ENCODE measurements at places on chromosomes 5 and 9.
A peak's percentile ranks its signal among the peaks of the same experiment; 100 is the strongest.

DNA sequence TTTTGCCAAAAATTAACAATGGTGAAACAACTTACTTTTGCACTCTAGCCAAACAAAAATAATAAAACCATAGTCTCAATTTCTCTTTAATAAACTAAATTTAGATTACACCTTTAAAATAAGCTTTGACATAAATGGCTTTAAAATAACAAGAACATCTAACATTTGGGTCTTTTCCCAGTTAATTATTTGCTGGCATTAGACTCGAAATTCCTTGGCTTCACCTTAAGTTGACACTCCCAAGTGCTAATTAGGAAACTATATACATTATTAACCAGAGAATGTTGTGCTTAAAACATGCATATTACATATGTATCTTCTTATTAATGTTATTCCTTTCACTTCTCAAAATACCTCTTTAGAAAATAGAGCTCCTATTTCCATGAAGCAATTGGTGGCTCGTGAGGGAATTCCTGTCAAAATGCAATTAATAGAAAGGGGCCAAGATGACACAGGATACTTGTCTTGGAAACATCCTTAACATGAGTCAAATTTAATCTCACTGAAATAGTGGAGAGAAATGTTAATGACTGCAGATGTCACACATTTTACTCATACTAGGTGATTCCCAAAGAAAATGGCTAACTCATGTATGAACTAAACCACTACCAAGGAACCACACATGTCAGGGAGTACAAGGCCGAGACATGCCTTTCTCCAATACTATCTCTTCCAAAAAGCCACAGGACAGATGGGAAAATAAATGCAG, 932.9 kb upstream of the DMAC1 start:
- DNase-seq, result no peak

- DNase-seq, result no peak
These were observed 35.7 kb upstream of the PLIN2 start for GRCh38 chr9:19162956-19163355.

DNA sequence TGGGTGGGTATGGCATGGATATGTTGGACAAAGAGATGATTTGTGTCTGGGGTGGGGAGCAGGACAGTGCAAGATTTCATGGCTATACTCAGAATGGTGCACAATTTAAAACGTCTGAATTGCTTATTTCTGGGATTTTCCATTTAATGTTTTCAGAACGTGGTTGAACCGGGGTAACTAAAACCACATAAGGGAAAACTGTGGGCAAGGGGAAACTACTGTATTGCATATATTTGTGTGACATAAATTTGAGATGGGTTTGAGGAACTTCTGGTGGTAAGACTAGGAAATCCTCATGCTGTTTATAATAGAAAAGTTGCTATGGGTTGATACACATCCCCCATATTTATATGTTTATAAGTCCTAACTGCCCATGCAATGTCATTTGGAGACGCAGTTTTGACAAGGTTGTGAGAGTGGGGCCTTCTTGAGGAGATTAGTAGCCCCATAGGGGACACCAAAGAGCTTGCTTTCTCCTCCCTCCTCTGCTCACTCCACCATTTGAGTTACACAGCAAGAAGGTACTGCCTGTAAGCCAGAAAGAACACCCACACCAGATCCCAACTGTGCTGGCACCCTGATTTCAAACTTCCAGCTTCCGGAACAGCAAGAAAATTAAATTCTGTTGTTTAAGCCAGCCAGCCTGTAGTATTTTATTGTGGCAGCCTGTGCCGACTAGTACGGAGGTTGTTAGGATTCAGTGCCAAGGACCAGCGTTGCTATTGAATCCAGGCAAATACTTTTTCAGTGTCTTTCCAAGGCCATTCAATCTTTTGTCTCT, 2118.9 kb downstream of the MAT2B start:
- DNase-seq, result no peak

GRCh38 chr5:124744170-124744971, 2.1 kb downstream of the ZNF608 start:
- DNase-seq, result peak; percentile 74

- no peak for DNase-seq
These were observed 27.3 kb downstream of the SCGB3A1 start for GRCh38 chr5:180563994-180564393.

DNA sequence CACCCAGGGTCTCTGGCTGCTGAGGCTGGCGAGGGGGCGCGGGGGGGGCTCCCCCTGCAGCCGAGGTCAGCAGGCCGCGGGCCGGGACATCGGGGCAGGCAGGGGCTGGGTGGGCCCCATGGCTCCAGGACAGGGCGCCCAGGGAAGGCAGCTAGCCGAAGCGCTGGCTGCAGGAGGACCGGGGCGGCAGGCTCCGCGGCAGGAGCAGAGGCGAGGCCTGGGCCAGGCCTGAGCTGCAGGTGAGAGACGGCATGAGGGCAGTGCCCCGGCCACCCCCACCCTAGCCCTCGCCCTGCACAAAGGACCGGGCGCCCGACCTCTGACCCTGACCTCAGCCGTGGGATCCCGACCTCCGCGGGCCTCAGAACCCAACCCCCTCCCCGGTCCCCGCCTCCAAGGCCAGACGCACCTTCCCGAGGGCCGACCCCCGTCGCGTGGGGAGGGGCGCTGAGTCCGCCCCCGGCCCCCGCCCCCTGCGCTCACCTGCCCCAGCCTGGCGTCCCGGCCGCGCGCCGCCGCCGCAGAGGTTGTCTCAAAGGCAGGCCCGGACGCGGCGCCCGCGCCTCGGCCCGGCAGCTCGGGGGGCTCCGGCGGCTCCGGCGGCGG, 431 bp downstream of the RNF208 start:
- DNase-seq, result no peak

- DNase-seq, result no peak
These were observed 422.9 kb downstream of the DTWD2 start for GRCh38 chr5:118565335-118565971.

DNA sequence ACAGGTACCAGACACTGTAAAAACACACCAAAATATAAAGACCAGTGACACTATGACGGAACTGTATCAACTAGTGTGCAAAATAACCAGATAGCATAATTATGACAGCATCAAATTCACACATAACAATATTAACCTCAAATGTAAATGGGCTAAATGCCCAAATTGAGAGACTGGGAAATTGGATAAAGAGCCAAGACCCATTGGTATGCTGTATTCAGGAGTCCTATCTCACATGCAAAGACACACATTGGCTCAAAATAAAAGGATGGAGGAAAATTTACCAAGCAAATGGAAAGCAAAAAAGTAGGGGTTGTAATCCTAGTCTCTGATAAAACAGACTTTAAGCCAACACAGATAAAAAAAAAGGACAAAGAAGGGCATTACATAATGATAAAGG, 416.3 kb upstream of the ZNF608 start:
- DNase-seq, result no peak

- no peak for DNase-seq
These were observed 4.3 kb downstream of the GFM2 start for GRCh38 chr5:74762599-74762998.
